Ureter (tissue), 1 donor: ENCODE measurements at places on chromosomes 7 and 10.

DNA sequence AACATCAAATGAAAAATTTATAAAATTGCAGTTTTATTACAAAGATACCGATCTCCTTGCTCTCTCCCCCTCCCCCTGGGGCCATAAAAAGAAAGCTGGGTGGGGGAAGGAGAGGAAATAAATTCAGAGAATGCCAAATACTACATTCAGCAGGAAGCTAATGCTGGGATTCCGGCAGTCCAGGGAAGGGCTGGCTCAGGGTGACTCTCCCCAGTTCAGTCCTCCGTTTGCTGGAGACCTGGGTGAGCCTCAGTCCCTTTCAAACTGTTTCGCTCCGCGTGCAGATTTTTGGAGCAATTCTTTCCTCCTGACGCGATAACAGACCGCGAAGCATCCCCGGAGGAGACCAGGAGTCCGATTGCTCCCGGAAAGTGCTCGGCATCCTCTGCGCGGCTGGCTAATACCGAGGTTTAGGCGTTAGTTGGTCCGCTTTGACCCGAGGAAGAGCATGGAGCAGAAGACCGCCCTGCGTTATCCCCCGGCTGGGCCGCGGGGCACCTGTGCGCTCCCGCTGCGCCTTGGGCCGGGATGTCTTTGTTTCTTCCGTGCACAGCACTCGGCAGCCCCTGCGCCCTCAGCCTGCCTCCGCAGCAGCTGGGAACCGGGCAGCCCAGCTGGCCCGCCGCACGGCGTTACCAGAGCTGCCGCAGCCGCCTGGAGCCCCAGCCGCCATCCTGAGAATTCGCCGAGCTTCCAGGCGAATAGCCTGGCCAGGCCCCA is 3.9 kb upstream of the HOXA2 start:
- no peak for DNase-seq

DNA sequence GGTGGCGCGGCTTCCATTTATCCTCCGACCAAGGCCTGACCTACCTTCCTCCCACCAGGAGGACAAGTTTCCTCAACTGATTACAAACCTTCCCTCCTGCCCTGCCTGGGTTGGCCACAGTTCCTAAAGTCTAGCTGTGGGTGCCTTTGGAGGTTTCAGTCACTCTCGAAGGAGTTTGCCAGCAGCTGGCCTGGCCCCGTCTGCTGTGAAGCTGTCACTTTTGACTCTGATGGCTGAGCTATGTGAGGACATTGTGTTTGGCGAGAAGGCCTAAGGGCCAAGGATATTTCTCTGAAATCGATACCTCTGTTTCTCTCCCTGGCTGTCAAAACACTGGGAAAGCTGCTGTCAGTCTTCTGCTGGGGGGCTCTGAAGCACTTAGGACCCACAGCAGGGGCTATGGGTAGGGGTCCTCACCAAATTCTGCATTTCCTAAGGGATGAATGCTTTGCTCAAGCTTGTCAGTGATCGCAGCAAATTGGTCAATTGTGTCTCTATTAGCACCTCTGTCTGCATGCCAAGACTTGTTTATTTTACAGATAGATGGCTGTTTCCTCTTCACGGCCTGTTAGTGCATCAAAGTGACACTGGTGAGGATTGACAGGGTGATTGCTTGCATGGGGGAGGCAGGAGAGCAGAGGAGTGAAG is 31.9 kb upstream of the SAMD8 start:
- DNase-seq, result no peak

DNA sequence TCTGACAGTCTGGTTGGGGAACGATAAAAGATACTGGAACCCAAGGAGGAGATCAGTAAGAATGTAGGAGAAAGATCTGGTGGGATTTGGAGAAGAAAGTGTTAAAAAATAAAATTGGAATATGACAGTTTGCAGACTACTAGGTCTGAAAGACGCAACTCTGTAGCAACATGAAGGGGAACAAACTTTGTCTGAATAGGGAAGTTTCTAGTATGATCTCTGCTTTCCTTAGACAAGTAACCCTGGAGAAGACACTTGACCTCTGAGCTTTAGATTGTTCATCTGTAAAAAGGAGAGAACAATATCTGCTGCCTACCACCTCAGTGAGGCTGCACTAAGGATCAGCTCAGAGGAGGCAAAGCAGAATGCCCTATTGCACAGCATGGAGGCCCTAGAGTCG is 3.0 kb upstream of the PRSS1 start:
- no peak for DNase-seq

GRCh38 chr10:104680467-104681401 is 39.6 kb downstream of the SORCS3 start:
- DNase-seq, result no peak

- DNase-seq, result no peak
Measured at GRCh38 chr7:133945497-133945896, 181.6 kb upstream of the LRGUK start.

GRCh38 chr10:60099998-60100747 is 193.8 kb upstream of the CCDC6 start:
- no peak for DNase-seq

GRCh38 chr7:18295781-18296423 is 199.6 kb upstream of the HDAC9 start:
- DNase-seq, result no peak
